ENCODE measurements at places on chromosomes 7 and 10.

GRCh38 chr7:139811066-139811465 is 18.0 kb upstream of the TBXAS1 start:
- DNase-seq = no peak

GRCh38 chr7:116477625-116478024 is 21.9 kb upstream of the CAV2 start:
- DNase-seq = no peak

- DNase-seq = no peak
Measured at GRCh38 chr7:155843426-155844018, 31.3 kb upstream of the SHH start.

DNA sequence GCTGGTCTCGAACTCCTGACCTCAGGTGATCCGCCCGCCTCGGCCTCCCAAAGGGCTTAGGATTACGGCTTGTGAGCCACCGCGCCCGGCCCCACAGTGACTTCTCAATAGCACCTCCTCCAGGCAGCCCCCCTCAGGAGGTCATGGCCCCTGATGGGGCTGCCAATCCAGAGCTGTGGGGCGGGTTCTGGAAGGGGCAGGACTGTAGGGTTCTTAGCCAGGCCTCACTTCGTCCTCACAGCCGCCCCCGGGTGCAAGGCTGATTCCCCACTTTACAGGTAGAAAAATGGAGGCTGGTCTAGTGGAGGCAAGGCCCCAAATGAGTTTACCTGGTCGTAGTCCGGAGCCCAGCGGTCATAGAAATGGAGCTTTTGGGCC is 638 bp downstream of the METTL27 start:
- DNase-seq = no peak

DNA sequence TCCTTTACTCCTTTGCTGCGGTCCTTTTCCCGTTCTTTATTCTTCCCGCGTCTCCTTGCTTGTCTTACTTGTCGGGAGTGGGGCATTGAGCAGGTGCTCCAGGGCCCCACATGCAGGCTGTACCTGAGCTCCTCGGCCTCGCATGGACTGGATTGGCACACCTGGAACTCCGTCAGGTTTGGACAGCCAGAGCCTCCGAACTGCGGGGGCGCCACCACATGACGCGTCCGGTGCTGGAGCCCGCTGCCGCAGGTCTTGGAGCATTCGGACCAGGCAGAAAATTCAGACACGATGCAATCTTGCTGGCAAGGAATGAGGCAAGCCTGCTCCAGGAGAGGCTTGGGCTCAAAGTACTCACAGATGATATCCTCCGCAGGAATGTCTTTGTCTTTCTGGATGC is 195.7 kb downstream of the THSD7A start:
- no peak for DNase-seq

GRCh38 chr7:137829337-137829992 is 17.3 kb downstream of the DGKI start:
- DNase-seq = no peak

- DNase-seq = no peak
Measured at GRCh38 chr10:11144626-11145494, 127.2 kb downstream of the CELF2 start.

GRCh38 chr10:11853468-11853867 is 30.3 kb downstream of the PROSER2 start:
- no peak for DNase-seq

DNA sequence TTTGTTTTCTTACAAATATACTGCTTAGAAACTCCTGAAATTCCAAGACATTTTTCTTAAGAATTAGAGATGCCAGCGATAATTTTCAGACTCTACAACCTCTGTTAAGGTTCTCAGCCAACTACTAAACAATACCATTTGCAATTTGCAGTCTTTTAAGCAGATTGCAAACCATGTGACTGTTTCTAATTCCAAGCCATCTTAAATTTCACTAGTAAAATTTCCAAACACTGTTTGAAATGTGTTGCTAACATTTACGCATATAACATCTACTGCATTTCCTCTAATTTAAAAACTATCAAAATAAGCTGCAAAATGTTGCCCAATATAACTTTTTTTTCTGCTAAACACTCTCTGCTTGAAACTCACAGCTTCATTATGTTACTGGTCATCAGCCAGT is 56.0 kb upstream of the MACROH2A2 start:
- no peak for DNase-seq

DNA sequence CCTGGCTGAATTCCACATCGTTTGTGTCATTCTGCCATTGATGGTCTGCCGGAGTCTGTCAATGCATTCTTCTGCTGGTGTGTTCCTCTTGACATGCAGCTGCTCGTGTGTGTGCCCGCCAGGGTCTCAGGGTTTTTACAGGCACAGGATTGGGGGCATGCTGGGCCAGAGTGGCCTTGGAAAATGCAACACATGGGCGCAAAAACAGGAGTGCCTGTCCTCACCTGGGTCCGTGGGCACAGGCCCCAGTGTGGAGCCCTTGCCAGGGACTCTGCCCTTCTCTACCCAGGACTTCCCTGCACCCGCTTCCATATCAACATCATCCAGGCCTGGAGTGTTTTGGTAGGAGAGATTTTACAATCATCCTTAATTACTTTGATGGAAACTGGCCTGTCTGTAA is 340.7 kb downstream of the KIF20B start:
- no peak for DNase-seq

All from CD4-positive, alpha-beta T cell treated with Interleukin-17A for 1 hour (primary cell).